SJCRH30 (cell line): ENCODE measurements at places on chromosomes 12 and 14. TPM values are rescaled to one million over a fixed set of nuclear protein-coding genes. Genes with fewer than 3 reads are reported as not detected.

DNA sequence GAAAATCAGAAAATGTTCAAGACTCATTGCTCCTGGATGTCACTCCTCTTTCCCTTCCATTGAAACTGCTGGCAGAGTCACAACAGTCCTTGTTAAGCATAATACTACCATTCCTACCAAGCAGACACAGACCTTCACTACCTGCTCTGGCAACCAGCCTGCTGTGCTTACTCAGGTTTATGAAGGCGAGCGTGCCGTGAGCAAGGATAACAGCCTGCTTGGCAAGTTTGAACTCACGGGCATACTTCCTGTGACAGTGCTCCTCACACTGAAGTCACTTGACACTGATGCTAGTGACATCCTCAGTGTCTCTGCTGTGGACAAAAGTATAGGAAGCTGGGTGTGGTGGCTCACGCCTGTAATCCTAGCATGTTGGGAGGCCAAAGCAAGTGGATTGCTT lies 15.7 kb upstream of the PHETA1 start:
- no peaks in the 10 kb centered on the region for H3K4me1 ChIP-seq

- peaks cover 4% of the 10 kb centered on the region; the same call in 1 of the 2 replicates for H3K4me1 ChIP-seq
- H3K27ac ChIP-seq = no peak overlapping the region
- H3K27me3 ChIP-seq = no peaks in the 10 kb centered on the region
- H3K36me3 ChIP-seq = 0 out of 2 replicates have a peak, but pooled peaks cover 2% of the 10 kb centered on the region
- no peak overlapping the region for H3K4me3 ChIP-seq
Observed at GRCh38 chr12:110550981-110551380, 32.1 kb downstream of the PPTC7 start.

DNA sequence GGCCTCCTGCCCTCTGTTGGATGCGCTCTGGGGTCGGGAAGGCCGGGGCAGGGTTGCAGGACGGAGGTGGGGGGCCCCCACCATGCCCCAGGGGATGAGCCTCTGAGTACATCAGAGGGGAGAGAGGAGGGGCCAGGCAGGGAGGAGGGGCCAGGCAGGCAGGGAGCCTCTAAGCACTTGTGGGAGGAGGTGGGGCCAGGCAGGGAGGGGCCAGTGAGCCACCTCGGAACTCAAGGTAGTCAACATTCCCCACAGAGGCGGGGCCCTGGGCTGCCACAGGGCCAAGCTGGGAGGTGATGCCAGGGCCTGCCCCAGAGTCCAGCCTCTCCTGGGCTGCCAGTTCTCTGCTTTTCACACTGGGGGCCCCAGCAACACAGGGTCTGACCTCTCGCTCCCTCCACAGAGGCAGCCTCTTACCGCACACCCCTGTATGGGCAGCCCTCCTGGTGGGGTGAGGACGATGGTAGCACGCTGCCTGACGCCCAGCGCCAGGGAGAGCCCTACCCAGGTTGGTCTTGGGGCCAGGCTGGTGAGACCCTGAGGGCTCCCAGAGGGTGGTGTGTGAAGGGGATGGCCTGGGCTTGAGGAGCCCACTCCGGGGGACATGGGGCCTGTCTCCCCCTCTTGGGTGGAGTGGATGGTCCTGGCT lies 17.4 kb downstream of the CEP170B start:
- no peak overlapping the region for H3K27ac ChIP-seq
- peak; percentile 46 for DNase-seq
- H3K4me3 ChIP-seq = no peak overlapping the region
- H3K27me3 ChIP-seq = peaks cover 4% of the 10 kb centered on the region
- H3K36me3 ChIP-seq = no peaks in the 10 kb centered on the region

DNA sequence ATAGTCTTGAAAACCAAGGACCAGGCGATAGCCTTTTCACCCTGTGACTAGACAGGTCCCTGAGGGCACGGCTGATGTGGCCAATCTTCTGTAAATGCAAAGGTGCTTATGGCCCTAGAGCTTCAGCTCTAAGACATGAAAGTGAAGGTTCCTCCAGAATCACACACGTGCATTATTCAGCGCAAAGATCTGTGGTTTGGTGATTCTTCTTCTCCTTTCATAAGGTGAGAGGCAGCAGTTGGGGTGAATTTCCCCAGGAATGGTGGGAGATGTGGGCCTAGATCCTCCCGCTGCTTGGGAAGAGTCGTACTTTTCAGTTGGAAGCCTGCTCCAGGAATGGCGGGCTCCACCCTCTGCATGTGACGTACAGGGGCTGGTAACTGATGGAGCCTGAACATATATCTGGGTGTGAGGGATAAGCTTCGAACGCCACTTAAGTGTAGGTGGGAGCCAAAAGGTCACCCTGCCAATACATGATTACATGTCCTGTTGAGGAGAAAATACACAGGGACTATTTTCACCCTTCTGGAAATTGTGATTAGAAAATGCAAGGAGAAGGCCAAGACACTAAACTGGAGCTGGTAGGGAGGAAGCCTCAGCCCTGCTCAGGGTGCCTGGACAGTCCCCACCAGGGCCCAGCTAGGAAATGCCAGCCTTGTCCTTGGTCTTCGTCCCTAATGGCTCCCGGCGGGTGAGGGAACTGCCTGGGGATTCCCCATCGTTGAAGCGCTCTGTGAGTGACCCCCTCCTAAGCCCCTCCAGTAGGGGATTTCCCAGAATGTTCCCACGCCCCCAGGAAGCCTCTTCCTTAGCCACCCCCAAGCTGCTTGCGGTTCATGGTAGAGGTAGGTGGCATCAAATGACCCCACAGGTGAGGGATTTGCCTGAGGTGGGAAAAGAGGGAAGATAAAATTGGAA lies 17.6 kb downstream of the BATF start:
- 0 out of 2 replicates have a peak, but pooled peaks cover 3% of the 10 kb centered on the region for H3K27me3 ChIP-seq
- no peaks in the 10 kb centered on the region for H3K36me3 ChIP-seq
- no peak overlapping the region for H3K4me3 ChIP-seq

- H3K27me3 ChIP-seq = no peaks in the 10 kb centered on the region
- H3K4me3 ChIP-seq = no peak overlapping the region
- H3K36me3 ChIP-seq = no peaks in the 10 kb centered on the region
Observed at GRCh38 chr14:65193916-65194590, 91.7 kb upstream of the MAX start.

Gene TSPAN11
- 6.5 and 6.7 TPM in 2 replicates for total RNA-seq
